ENCODE measurements at places on chromosomes 16 and 17.

DNA sequence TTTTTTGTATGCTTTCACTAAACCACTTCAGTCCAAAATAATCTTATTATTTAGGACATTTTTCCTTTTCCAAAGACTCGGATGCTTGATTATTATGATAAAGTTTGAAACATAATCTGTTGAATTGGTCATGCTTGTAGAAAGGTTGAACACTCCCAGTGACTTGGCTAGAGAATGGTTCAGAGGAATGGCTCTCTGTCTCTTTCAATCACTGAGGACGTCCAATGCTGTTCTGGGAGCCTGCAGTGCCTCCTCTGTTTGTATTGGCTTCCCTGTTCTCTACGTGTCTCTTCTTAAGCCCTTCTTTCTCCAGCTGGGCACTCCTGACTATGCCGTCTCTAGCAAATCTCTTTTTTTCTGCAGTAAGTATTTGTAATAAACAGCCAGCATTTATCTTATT, 369.0 kb upstream of the DYNLRB2 start:
- DNase-seq, result no peak

DNA sequence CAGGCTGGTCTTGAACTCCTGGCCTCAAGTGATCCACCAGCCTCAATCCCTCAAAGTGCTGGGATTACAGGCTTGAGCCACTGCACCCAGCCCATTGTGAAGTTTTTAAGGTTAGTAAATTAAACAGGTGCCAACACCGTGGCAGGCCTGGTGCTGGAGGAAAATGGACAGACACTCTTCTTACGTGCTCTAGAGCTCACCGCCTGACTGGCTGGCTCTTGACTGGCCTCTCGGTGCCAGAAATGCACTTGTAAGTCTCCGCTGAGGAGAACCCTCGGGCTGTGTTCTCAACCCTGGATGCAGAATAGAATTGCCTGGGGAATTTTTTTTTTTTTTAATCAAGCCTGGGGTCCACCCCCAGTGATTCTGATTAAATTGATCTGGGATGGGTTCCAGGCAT, 10.3 kb upstream of the HAS3 start:
- DNase-seq, result no peak

DNA sequence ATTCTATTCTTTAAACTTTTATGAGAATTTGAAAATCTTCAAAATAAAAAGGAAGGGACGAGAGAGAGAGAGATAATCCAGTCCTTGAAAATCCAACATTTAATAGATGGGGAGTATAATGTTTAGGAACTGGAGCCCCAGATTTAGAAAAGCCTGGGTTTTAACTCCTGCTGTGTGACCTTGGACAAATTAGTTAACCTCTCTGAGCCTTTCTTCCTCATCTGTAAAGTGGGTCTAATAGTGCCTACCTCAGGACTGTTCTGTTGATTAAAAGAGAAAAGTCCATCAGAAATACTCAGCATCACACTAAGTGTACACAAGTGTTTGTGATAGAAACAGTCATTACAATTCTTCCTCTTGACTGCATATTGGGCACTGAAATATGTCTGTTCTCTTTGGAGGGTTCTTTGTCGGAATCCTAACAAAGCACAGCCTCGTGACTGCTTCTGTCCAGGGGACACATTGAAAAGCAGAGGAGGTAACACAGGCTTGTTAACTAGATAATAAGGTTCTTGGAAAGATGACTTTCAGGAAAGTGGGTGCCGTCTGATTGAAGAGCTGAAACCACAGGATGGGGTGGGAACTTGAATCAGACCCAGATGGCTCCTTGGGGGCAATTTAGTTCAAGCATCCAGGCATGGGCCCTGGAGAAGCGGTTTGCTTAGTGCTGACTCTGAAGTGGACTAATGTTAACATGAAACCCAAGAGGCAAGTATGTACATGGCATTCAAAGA, 128.2 kb downstream of the CLEC16A start:
- DNase-seq, result no peak

- DNase-seq, result no peak
Observed at GRCh38 chr17:6070430-6070912, 292 bp downstream of the WSCD1 start.

DNA sequence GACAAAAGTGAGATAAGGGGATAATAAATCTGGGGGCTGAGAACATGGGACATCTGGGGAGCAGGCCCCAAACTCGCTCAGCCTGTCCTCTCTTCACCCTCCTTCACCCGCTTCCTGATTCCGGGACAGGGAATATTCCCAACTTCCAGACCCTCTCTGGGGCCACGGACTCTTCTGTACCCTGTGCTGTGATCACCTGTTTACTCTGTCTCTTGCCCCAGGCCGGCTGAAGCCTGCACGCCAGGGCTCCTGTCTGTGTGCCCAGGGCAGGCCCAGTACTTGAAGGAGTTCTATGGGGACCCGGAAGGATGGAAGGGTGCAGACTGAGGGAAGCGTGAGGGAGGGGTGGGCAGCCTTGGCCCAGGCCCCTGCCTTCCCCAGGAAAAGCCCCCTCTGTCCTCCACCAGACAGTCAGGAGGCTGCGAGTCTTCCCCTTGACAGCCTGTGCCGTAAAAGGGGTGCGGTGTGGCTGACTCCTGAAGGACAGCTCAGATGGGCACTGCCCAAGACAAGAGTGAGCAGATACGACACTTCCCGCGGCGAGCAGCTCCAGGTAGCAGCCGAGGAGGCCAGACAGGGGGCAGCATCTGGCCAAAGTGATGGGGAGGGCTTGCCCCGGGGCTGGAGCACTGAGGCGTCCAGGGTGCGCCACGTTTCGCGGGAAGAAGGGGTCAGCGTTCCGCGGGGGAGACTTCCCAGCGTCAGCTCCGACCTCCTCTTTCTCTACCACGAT, 1.0 kb upstream of the CCNF start:
- DNase-seq, result no peak

All from hepatic stellate cell (primary cell).